ENCODE measurements at places on chromosomes 6 and 20. TPM values are rescaled to one million over a fixed set of nuclear protein-coding genes. Genes with fewer than 3 reads are reported as not detected.

Gene BNIP5
- not detected for total RNA-seq

Gene MAP7
- total RNA-seq = 0.99 TPM

Gene KCNQ5
- 6.7 TPM for total RNA-seq

Gene DST
- total RNA-seq = 389 TPM

Gene CD24
- 0.26 TPM for total RNA-seq

Gene CDKN1A
- total RNA-seq = 162 TPM

Gene COL9A1
- total RNA-seq = not detected
